Right lung (tissue), 10 donors: ENCODE measurements at places on chromosomes 5 and 9. TPM values are rescaled to one million over a fixed set of nuclear protein-coding genes. Genes with fewer than 3 reads are reported as not detected.

Gene SHOC1
- polyA plus RNA-seq, result 0.43 TPM

Gene PIP5KL1
- polyA plus RNA-seq, result 5.9 TPM

Gene SAPCD2
- 9.4 TPM for polyA plus RNA-seq

Gene OR13C2
- polyA plus RNA-seq, result not detected

Gene ACO1
- 30.3 TPM for polyA plus RNA-seq

Gene AGXT2
- polyA plus RNA-seq, result 0.33 TPM

Gene PDCD1LG2
- 0.15 TPM for polyA plus RNA-seq

Gene GABBR2
- polyA plus RNA-seq, result 0.52 TPM

Gene RNF183
- polyA plus RNA-seq, result 0.61 TPM

Gene PSD2
- 1.9 TPM for polyA plus RNA-seq

Gene PLPP7
- polyA plus RNA-seq, result 3.5 TPM

Gene CEL
- polyA plus RNA-seq, result 2.7 TPM

Gene NR5A1
- not detected for polyA plus RNA-seq

Gene PDGFRB
- 206 TPM for polyA plus RNA-seq

Gene SPTAN1
- polyA plus RNA-seq, result 239 TPM

Gene KCNMB1
- polyA plus RNA-seq, result 1.0 TPM

Gene FAM200C
- 15.2 TPM for polyA plus RNA-seq

Gene CDC26
- polyA plus RNA-seq, result 35.4 TPM

Gene MEGF10
- 1.0 TPM for polyA plus RNA-seq
